SK-N-SH (cell line): ENCODE measurements at places on chromosomes 11 and 22. TPM values are rescaled to one million over a fixed set of nuclear protein-coding genes. Genes with fewer than 3 reads are reported as not detected.

The GAB4 gene
- polyA plus RNA-seq = not detected in 2 replicates

GRCh38 chr11:60925868-60926267 lies 1.6 kb downstream of the TMEM132A start:
- peak; percentile 34 for DNase-seq

DNA sequence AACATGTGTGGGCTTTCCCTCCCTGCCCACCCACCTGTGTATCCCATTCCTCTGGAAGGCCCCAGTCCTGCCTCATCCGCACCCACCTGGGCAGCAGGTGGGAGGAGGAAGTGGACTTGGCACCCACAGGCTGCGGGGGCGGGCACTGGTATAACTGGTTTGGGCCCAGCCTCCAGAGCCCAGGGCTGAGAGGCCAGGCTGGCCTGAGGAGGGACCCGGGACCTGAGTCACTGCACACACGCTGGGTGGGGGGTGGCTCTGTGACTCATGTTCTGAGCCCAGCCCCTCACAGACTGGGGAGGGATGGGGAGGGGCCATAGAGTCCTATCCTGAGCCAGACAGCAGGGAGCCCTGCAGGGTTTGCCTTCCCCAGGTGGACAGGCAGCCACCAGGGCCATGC lies 16.7 kb downstream of the PHLDA2 start:
- DNase-seq = peak; percentile 67

DNA sequence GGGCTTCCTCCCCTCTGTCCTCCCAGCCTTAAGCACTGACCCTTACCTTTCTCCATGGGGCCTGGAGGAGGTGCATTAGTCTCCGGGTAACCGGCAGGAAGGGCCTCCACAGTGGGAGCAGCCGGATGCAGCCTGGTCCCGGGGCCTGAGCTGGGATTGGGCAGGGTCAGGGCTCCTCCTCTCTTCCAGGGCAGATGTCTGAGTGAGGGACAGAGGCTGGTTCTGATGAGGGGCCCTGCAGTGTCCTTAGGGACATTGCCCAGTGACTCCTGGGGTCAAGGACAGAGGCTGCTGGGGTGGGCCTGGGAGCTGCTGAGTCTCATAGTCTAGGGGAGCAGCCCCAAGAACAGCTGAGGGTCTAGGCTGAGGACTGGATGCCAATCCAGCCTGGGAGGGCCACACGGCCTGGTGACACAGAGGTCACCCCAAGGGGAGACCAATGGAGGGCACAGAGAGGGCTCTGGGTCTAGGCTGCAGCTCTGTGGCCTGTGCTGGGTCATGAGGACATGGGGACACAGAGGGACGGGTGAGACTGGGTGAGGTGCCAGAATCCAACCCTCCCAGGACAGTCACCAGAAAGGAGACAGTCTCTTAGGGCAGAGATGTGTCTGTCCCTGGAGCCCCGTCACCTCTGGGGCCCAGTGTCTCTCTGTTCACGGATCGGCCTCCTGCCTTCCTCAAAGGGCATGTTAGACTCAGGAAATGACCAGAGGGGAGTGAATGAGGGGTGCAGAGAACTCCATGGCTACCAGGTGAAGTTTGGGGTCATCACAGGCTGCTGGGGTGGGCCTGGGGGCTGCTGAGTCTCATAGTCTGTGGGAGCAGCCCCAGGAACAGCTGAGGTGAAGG lies 6.5 kb downstream of the IGLL5 start:
- DNase-seq = no peak
